Stimulated activated CD4-positive, alpha-beta T cell treated with anti-CD3 and anti-CD28 coated beads, Interleukin-1b, Interleukin-23, amount 100 ng/mL, for 1 hour (primary cell): ENCODE measurements at places on chromosomes 1 and 21.

DNA sequence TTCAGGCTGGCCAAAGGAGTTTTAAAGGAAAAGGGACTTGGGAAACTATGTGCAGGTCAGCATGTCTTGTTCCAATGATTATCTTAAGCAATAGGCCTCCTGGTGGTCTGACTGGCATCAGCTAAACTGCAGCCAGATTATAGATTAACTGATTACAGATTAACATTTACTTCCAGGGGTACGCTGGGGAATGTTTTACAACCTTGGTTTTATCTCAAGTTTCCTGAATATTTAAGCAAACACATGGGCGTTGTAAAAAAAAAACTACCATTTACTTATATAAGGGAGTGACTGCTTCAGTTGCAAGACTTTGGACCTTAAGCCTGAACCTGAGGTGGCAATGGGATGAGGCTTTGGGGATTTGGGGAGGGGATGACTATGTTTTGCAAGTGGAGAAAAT lies 600.6 kb upstream of the B3GALT2 start:
- DNase-seq, result no peak

DNA sequence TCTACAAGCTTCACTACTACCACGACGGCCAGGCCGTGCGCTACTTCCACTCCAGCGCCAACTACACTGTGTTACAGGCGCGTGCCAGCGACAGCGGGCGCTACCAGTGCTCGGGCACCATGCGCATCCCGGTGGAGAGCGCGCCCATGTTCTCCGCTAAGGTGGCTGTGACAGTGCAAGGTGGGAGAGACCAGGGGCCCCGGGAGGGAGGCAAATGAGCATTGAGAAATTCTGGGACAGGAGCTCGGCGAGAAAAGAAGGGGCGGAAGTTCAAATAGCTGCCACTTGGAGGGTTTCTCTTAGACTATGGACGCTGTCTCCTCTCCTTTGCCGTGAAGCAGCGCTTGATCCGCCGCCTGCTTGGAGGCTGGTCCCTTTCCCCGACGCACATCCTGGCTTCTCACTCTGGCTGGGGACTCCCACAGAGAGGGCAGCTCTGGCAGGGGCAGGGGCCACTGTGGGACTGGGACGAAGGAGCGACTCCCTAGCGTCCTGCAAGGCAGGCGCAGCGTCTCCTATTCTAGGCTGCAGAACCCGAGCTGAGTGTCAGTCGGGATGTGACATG lies 4.6 kb downstream of the FCRLB start:
- DNase-seq, result no peak

- no peak for DNase-seq
Observed at GRCh38 chr1:117096951-117097408, 24.6 kb downstream of the TRIM45 start.

- DNase-seq, result no peak
Observed at GRCh38 chr1:228270032-228270431, 62.2 kb downstream of the OBSCN start.

DNA sequence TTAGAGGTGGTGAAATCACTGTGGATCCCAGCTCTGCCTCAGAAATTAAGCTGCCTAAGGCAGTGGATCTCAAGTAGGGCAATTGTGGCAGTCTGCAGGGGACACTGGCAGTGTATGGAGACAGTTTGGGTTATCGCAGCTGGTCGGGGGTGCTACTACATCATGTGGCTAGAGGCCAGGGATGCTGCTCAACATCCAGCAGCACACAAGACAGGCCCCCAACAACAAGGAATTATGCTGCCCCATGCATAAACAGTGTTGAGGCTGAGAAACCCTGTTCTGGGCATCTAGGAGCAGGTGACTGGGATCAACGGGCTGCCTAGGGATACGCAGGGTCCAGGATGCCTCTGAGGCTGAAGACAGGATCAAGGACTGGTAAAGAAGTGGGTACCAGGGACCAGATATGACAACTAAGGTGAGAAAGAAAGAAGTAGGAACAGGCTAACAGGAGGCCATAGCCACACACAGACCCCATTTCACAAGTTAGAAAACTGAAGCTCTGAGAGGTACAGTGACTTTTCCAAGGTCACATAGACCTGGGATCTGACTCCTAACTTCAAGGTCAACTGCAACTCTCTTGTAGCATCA lies 8.7 kb downstream of the BATF3 start:
- no peak for DNase-seq

- DNase-seq, result no peak
Observed at GRCh38 chr1:89531480-89532139, 7.0 kb downstream of the LRRC8B start.

DNA sequence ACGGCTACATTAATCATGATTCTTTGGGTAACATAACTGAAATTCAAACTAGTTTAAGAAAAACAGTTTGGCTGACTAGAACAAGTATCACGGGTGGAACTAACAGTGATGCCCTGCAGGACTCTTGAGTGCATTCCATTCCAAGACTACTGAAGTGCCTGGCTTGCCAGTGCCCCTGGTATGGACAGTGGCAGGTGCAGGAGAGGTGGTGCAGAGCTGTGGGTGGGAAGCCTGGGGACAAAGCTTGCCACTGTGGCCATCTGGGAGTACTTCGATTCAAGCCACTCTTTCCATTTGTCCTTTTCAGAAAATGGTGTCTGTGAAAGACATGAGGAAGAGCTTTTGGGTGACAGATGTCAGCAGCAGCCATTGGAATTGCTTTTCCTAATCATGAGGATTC lies 166.5 kb downstream of the RRAGC start:
- no peak for DNase-seq

DNA sequence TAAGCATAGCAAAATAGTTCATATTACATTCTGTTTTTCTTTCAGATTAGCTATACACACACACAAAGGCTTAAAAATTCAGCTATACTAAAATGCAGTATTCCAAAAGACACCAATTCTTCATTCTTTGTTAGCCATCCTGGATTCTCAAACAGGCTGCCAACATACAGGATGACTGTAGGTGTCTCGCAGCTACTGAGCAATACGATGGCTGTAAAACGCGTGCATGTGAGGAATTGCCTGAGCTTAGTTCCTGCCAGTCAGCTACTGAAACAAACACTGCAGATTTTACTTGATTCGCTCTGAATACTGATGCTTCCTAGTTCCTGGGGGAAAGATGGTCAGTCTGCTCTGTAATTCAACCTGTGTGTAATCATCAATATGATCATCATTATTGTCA lies 24.7 kb upstream of the HMGN1 start:
- DNase-seq, result no peak

DNA sequence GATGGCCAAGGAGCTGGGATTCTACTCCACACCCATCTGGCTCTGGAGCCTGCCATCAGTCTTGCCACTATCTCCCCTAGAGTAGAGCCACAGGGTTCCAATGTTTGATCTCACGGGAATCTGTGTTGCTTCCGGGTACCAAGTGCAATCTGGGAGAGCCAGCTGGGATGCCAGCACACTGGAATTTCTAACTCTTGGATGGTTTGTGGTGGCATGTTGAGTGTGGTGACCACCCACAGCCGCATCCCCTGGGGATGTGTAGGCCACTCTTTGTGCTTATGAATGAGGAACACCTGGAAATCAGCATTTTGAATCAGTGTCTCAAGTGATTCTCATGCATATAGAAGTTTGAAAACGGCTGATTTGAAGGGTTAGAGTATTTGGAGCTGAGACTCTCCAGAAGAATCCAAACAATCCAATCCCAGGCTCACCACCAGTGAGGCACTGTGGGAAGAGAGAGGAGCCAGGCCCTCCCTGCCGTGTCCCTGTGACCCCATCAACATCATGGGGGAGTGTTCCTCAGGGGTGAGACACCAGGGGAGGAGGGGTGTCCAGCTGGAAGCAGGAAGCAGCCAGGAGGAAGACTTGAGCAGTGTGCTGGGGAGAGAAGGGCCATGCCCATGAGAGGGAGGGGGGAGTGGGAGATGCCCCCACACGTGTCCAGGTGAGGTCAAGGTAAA lies 13.4 kb downstream of the FBLIM1 start:
- no peak for DNase-seq

GRCh38 chr1:94012708-94013366 lies 103.6 kb upstream of the GCLM start:
- no peak for DNase-seq

GRCh38 chr1:207001492-207002245 lies 30.9 kb downstream of the C1orf116 start:
- no peak for DNase-seq

- no peak for DNase-seq
Observed at GRCh38 chr1:156086256-156086662, 4.0 kb upstream of the MEX3A start.

- DNase-seq, result peak; percentile 60
Observed at GRCh38 chr1:145823565-145824498, at the start of the genes POLR3C and RNF115. POLR3C (plus strand) TSS chr1:145824200; CDS start chr1:145825777, 1,577 bp downstream. RNF115 (minus strand) TSS chr1:145824095; CDS start chr1:145823873, 222 bp downstream.

GRCh38 chr1:196779093-196779492 lies 4.5 kb downstream of the CFHR3 start:
- no peak for DNase-seq

GRCh38 chr21:27425574-27425973 lies 458.7 kb upstream of the ADAMTS5 start:
- DNase-seq, result no peak

DNA sequence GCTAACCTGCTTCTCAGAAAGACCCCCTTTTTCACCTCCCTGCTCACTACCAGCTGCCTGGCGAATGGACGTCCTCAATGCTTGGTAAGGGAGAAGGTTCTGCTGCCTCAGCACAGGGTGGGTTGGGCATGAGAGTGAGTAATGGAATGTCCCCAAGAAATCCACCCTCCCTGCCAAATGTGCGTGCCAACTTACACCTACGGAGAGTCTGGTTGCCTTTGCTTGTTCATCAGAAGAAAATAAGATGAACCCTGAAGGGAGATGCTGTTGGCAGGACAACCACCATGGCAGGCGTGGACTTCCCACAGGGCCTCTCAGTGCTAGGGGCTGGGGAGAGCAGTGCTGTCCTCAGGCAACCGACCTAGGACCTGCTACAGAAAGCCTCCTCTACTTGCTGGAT lies 106.0 kb downstream of the XCL2 start:
- DNase-seq, result no peak

- no peak for DNase-seq
Observed at GRCh38 chr21:37370152-37371040, 3.8 kb downstream of the DYRK1A start.

- no peak for DNase-seq
Observed at GRCh38 chr1:242568666-242569065, 44.2 kb upstream of the PLD5 start.

DNA sequence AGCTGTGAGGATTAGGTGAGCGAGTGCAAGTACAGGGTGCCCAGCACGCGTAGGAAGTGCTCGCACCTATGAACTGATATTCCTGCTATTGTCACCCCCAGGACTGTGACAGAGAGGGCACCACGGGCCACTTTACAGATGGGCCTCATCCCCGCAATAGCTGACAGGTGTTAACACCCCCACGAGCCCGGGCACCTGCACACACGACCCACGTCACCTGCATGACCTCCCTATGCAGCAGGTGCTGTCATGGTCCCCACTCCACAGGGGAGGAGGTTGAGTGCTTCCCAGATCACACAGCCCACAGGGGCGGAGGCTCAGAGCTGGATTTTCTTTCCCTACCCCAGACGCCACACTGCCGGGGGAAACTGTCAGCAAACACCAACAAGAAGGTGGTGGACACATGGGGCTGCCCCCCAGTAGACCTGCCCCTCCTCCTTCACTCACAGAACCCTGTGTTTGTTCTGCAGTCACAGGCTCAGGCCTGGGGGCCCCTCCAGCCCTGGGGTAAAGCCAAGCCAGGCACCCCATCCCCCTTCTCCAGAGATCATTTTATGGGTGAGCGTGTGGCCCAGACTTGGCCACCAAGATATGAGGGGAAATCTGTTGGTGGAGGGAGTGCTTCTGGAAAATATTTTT lies 465.5 kb downstream of the MATN1 start:
- no peak for DNase-seq

GRCh38 chr1:206897175-206897574 lies at the start of gene IL24:
IL24 (plus strand) TSS chr1:206897443; CDS start chr1:206897833, 390 bp downstream.
- DNase-seq, result no peak

DNA sequence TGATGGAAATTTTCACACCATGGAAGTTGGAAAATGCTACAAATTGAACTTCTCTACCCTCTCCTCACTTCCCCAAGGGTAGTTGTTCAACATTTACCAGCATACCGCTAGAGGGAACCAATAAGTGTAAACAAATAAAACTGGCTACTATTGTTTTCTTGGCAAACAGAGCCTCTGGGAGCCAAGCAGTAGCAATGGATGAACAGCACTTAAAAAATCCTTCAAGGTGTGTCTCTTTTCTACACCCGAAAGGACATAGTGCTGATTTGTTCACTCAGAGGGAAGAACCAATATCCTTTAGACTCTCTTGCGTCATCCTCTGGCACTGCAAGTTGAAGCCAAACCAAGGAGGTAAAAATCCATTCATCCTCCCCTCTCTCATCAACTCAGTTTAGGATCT lies 161.5 kb downstream of the TBX15 start:
- no peak for DNase-seq
